Activated T-helper 2 cell treated with anti-CD3 and anti-CD28 coated beads, Interferon-gamma antibody, Interleukin-2, Interleukin-4, amounts not matched to agents 10 μg/mL and 5 μg/mL and 100 μg/mL, durations not matched to agents 14 hours and 24 hours and 36 hours (primary cell): ENCODE measurements at places on chromosomes 2 and 18.

GRCh38 chr2:216606551-216607276, 26.5 kb upstream of the IGFBP2 start:
- peak; percentile 46 for DNase-seq
- H3K27me3 ChIP-seq = no peaks in the 10 kb centered on the region
- peaks cover 6% of the 10 kb centered on the region for H3K36me3 ChIP-seq
- peak overlapping the region; percentile 82 for H3K4me3 ChIP-seq
- peak overlapping the region; percentile 86 for H3K27ac ChIP-seq

- peaks cover 12% of the 10 kb centered on the region for H3K4me1 ChIP-seq
- no peak for DNase-seq
- H3K27me3 ChIP-seq = peaks cover 46% of the 10 kb centered on the region
- H3K27ac ChIP-seq = no peak overlapping the region
- H3K4me3 ChIP-seq = no peak overlapping the region
- no peaks in the 10 kb centered on the region for H3K36me3 ChIP-seq
Observed at GRCh38 chr2:235500761-235501672, 7.2 kb downstream of the AGAP1 start.

- H3K27ac ChIP-seq = no peak overlapping the region
- H3K27me3 ChIP-seq = no peaks in the 10 kb centered on the region
- peaks cover 19% of the 10 kb centered on the region for H3K4me1 ChIP-seq
- no peak for DNase-seq
Observed at GRCh38 chr2:40127890-40128557, 323.9 kb downstream of the SLC8A1 start.

GRCh38 chr2:218432676-218433365, 13.9 kb downstream of the VIL1 start:
- no peaks in the 10 kb centered on the region for H3K4me1 ChIP-seq
- no peaks in the 10 kb centered on the region for H3K36me3 ChIP-seq
- H3K27ac ChIP-seq = no peak overlapping the region
- H3K27me3 ChIP-seq = no peaks in the 10 kb centered on the region
- DNase-seq = no peak

GRCh38 chr2:125085904-125086303, 1060.8 kb downstream of the CNTNAP5 start:
- DNase-seq = no peak
- H3K27me3 ChIP-seq = no peaks in the 10 kb centered on the region
- H3K27ac ChIP-seq = no peak overlapping the region

DNA sequence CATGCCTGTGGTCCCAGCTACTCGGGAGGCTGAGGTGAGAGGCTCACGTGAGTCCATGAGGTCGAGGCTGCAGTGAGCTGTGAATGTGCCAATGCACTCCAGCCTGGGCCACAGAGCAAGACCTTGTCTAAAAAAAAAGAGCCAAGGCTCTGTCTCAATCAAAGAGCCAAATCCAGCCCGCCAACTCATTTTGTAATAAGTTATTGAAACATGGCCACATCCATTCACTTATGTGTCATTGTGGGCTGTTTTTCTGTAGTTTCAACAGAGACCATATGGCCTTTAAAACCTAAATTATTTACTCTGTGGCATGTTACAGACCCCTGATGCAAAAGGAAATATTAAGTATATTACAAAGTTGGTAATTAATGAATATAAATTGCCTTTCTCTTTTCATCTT, 60.8 kb downstream of the GPR39 start:
- H3K27me3 ChIP-seq = no peaks in the 10 kb centered on the region
- H3K36me3 ChIP-seq = no peaks in the 10 kb centered on the region
- no peak overlapping the region for H3K27ac ChIP-seq
- DNase-seq = no peak
- no peaks in the 10 kb centered on the region for H3K4me1 ChIP-seq
- H3K4me3 ChIP-seq = no peak overlapping the region

DNA sequence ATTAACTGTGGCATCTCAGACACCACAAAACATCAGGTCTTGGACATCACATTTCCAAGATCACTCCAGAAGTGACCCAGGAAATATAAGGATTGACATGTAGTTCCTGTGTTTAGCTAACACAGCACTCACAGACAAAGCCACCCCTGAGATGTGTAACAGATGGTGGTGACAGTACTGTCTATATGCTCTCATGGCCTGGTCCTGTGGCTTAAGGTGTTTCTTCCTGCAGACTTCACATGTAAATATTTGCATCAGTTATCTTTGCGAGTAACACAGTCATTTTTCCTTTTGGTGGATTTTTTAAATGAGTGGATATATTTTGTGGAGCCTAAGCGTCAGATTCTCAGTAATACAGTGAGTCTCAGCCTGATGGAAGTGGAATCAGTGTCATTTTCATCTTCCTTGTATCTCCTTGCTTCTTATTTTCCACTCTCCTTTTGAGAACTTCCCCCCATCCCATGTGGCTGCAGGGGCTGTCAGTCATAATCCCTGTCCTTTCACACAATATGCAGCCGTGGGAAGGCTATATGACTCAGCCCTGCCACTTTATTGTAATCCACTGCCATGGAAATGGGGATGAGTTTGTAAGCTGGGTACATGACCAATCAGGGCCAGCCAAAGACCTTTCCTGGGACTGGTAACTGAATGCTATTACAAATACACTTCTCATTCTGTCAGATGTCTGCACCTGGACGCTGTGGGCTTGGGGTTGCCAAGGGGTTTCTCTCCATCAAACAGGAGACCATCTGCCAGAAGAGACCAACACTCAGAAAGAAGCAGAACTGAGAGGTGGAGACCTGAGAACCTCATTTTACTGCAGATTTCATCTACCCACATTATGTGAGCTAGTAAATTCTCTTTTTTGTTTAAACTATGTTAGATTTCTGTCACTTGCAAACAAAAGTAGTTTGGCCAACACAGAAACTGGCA, 74.3 kb downstream of the ICOS start:
- H3K4me1 ChIP-seq = peaks cover 55% of the 10 kb centered on the region
- peaks cover 2% of the 10 kb centered on the region for H3K27me3 ChIP-seq
- H3K27ac ChIP-seq = no peak overlapping the region
- H3K4me3 ChIP-seq = no peak overlapping the region

GRCh38 chr2:27461118-27461517, 18.9 kb downstream of the KRTCAP3 start:
- H3K4me1 ChIP-seq = no peaks in the 10 kb centered on the region
- H3K27me3 ChIP-seq = no peaks in the 10 kb centered on the region
- H3K4me3 ChIP-seq = no peak overlapping the region
- H3K27ac ChIP-seq = no peak overlapping the region

- H3K27ac ChIP-seq = no peak overlapping the region
- no peak for DNase-seq
- peaks cover 2% of the 10 kb centered on the region for H3K4me1 ChIP-seq
- H3K4me3 ChIP-seq = no peak overlapping the region
- peaks cover 59% of the 10 kb centered on the region for H3K36me3 ChIP-seq
- H3K27me3 ChIP-seq = no peaks in the 10 kb centered on the region
Observed at GRCh38 chr2:168130346-168130745, 117.0 kb downstream of the STK39 start.

- no peak overlapping the region for H3K27ac ChIP-seq
- no peak overlapping the region for H3K4me3 ChIP-seq
- DNase-seq = no peak
- H3K27me3 ChIP-seq = no peaks in the 10 kb centered on the region
- H3K36me3 ChIP-seq = peaks cover 7% of the 10 kb centered on the region
Observed at GRCh38 chr2:39728941-39729351, 50.1 kb downstream of the THUMPD2 start.

GRCh38 chr2:10847008-10847407, 34.4 kb upstream of the PDIA6 start:
- no peak overlapping the region for H3K27ac ChIP-seq
- H3K36me3 ChIP-seq = no peaks in the 10 kb centered on the region
- DNase-seq = no peak
- peaks cover 6% of the 10 kb centered on the region for H3K27me3 ChIP-seq
- no peaks in the 10 kb centered on the region for H3K4me1 ChIP-seq

- no peak overlapping the region for H3K4me3 ChIP-seq
- no peaks in the 10 kb centered on the region for H3K27me3 ChIP-seq
- H3K27ac ChIP-seq = no peak overlapping the region
- DNase-seq = no peak
Observed at GRCh38 chr2:186827411-186827810, 21.6 kb downstream of the ZSWIM2 start.

- H3K27me3 ChIP-seq = no peaks in the 10 kb centered on the region
- H3K27ac ChIP-seq = no peak overlapping the region
- DNase-seq = no peak
Observed at GRCh38 chr18:72410399-72410798, 133.7 kb downstream of the CBLN2 start.

- no peak overlapping the region for H3K27ac ChIP-seq
- H3K36me3 ChIP-seq = no peaks in the 10 kb centered on the region
- H3K4me1 ChIP-seq = peaks cover 2% of the 10 kb centered on the region
- no peak for DNase-seq
- peaks cover 3% of the 10 kb centered on the region for H3K27me3 ChIP-seq
Observed at GRCh38 chr2:224669449-224669848, 46.7 kb downstream of the CCDC195 start.

DNA sequence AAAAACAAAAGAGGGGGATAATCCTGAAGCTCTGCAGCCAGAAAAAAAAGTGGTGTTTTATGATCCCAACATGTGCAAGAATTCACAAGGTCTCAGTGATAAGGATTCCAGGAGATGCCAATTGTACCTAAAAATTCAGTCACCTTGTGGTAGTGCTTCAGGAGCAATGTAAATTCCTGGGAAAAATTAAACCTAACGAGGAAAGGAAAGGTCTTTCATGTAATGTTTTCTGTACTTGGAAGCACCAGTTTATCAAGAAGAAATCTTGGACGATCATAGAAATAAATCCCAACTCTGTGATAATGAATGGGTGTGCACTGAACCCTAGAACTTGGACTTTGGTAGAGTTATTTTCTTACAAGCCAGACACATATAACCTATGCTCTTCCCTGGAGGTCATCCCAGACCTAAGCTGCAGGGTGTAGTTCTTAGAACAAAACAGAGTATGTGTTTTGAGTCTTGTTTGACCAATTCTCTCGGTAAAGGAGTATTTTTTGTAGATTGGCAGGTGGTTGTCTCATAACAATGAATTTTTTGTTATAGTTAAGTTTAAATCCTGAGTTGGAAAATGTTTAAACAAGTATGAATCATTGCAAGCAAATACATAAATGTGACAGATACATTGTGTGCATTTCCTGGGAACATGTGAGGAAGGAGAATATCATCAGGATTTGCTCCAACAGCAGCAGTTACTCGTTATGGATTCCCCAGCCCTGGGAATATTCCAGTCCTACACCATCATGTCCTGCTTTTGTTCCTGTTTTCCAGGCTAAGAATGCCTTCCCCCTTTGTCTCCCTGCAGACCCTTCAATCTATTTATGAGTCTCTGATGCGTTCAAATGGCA, 224.6 kb downstream of the NAPG start:
- no peak overlapping the region for H3K4me3 ChIP-seq
- no peaks in the 10 kb centered on the region for H3K4me1 ChIP-seq
- H3K27ac ChIP-seq = no peak overlapping the region
- no peaks in the 10 kb centered on the region for H3K27me3 ChIP-seq

GRCh38 chr2:98025481-98026037, 29.8 kb upstream of the TMEM131 start:
- no peak overlapping the region for H3K4me3 ChIP-seq
- peaks cover 16% of the 10 kb centered on the region for H3K27me3 ChIP-seq
- no peak for DNase-seq
- peaks cover 24% of the 10 kb centered on the region for H3K4me1 ChIP-seq
